HFFc6 (cell line): ENCODE measurements at places on chromosomes 11 and 22. TPM values are rescaled to one million over a fixed set of nuclear protein-coding genes. Genes with fewer than 3 reads are reported as not detected.

DNA sequence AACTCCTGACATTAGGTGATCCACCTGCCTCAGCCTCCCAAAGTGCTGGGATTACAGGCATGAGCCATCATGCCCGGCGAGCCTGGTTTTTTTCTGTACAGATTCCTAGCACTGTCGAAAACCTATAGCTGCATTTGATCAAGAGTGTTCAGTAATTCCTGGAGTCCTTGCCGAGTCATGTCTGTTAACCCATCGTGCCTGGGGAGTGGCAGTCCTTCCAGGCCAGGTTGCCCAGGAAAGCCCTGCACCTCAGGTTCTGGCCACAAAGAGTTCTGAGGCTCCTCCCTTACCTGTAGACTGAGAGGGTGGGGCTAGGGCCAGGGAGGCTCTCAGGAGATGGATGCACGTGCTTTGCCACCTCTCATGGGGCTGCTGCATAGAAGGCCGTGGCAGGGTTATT, 17.0 kb downstream of the YDJC start:
- DNase-seq = no peak

GRCh38 chr22:37309211-37310074, 27.1 kb downstream of the CYTH4 start:
- no peak for DNase-seq

DNA sequence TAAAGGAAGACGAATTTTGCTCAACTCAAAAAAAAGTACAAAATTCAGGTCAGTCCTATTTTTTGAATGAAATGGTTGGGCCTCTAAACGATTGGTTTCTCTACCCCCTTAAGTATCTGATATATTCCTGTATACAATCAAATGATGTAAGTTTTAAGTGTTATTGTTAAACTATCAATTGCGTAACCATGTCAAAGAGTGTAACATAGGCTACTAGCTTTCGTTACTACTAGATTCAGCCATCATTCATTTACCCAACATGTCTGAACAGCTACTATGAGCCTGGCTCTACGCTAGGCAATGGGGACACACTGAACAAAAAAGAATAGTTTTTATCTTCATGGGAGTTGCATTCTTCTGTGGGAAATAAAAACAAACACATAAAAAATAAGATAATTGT, 3.3 kb downstream of the RAB6A start:
- DNase-seq = no peak

DNA sequence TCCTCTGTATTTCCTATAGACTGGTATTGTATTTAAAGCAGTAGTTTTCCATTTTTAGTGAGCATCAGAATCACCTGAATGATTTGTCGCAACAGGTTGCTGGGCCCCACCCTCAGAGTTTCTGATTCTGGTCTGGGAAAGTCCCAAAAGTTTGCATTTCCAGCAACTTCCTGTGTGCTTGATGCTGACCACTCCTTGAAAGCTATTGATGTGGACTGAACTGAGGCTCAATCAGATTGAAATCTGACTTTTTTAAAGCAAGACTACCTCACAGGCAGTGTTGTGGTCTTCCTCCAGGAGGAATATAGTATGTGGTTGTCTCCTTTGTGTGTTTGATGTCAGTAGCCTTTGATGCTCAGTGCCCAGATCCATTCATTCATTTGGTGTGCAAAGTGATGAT, 17.2 kb upstream of the MPZL2 start:
- no peak for DNase-seq

The C11orf42 gene
- not detected in 3 replicates for total RNA-seq

DNA sequence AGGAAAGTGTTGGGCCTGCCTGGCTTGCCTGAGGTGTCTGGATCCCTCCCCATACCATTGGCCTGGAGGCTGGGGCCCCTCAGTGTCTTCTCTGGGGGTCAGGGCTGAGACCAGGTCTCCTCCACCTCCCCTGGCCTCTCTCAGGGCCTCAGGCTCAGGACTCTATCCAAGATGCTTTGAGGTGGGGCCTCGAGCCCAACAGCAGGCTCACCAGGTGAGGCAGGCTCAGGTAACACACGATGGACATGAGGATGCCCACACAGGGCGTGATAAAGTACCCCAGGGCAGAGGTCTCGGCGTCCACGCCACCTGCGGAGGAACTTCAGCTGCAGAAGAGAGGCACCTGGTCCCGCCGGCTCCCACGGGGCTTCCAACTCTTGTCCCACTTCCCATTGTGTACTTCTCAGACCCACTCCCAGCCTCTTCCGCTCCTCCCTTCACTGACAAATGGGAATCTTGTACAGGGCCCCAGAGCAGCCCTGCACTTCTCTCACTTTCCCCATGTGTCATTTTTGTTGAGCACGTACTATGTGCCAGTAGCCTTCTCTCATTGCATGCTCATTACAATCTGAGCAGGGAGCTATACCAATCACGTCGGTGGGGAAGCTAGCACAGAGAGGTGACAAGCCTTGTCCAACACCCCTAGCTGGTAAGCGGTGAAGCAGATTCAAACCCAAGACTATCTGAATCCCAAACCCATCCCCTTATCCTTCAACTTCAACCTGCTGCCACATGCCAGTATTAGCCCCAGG, 3.8 kb downstream of the SLC29A2 start:
- DNase-seq = no peak

- no peak for DNase-seq
Observed at GRCh38 chr11:97502201-97502600, 1112.4 kb downstream of the JRKL start.

- DNase-seq = no peak
Observed at GRCh38 chr22:47623066-47623762, 860.8 kb downstream of the TBC1D22A start.

GRCh38 chr11:85863855-85864254, 8.7 kb downstream of the CCDC83 start:
- DNase-seq = no peak

DNA sequence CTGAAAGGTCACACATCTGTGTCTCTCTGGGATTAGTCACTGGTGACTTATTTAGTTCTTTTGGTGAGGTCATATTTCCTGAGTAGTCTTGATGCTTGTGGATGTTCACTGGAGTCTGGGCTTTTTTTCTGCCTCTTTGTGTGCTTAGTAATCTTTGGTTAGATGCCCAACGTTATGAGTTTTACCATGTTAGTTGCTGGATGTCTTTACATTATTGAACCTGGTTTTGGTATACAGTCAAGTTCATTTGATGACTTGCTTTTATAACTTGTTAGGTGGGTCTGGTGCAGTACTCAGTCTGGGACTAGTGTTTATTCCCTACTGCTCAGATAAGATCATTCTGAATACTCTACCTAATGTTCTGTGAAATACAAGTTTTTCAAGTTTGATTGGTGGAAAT, 26.2 kb upstream of the SLC37A2 start:
- DNase-seq = peak; percentile 90
